Right renal cortex interstitium (tissue), 3 donors: ENCODE measurements at places on chromosomes 3 and 15. TPM values are rescaled to one million over a fixed set of nuclear protein-coding genes. Genes with fewer than 3 reads are reported as not detected.

The GOLGA8G gene
- polyA plus RNA-seq = not detected

The PGBD4 gene
- 2.3 TPM for polyA plus RNA-seq

The CTXND1 gene
- polyA plus RNA-seq = 13.4 TPM

The SNX33 gene
- polyA plus RNA-seq = 19.9 TPM

The PPP4R2 gene
- polyA plus RNA-seq = 105 TPM

The GOLGA6L26 gene
- polyA plus RNA-seq = not detected

The ILDR1 gene
- 8.1 TPM for polyA plus RNA-seq

The PLCD1 gene
- 20.2 TPM for polyA plus RNA-seq

The CD80 gene
- 0.23 TPM for polyA plus RNA-seq

The ZNF197 gene
- polyA plus RNA-seq = 31.8 TPM

The LRRC57 gene
- 23.8 TPM for polyA plus RNA-seq

The DTX3L gene
- polyA plus RNA-seq = 14.3 TPM

The SENP5 gene
- polyA plus RNA-seq = 17.0 TPM

The DUOXA2 gene
- not detected for polyA plus RNA-seq

The HIGD2B gene
- not detected for polyA plus RNA-seq

The FSD2 gene
- polyA plus RNA-seq = 0.21 TPM

The SUSD5 gene
- 5.6 TPM for polyA plus RNA-seq

The SMCO1 gene
- not detected for polyA plus RNA-seq

The GJD2 gene
- not detected for polyA plus RNA-seq

The TM4SF4 gene
- polyA plus RNA-seq = 2.5 TPM

The C3orf22 gene
- polyA plus RNA-seq = 0.10 TPM

The MTFMT gene
- 14.9 TPM for polyA plus RNA-seq

The COL8A1 gene
- polyA plus RNA-seq = 5.3 TPM

The HDAC11 gene
- polyA plus RNA-seq = 16.7 TPM

The HYAL1 gene
- 7.0 TPM for polyA plus RNA-seq

The CCDC39 gene
- 5.4 TPM for polyA plus RNA-seq

The LRRIQ4 gene
- polyA plus RNA-seq = 0.08 TPM

The CD200R1 gene
- polyA plus RNA-seq = 1.3 TPM

The KAT2B gene
- 23.2 TPM for polyA plus RNA-seq

The PLXNB1 gene
- 140 TPM for polyA plus RNA-seq

The CLDN16 gene
- 49.3 TPM for polyA plus RNA-seq

The IL17RD gene
- 45.2 TPM for polyA plus RNA-seq

The ZBTB47 gene
- polyA plus RNA-seq = 15.2 TPM

The RLBP1 gene
- not detected for polyA plus RNA-seq

The TGM5 gene
- polyA plus RNA-seq = not detected

The AGTR1 gene
- polyA plus RNA-seq = 28.0 TPM

The WDR49 gene
- 2.8 TPM for polyA plus RNA-seq

The INAFM2 gene
- polyA plus RNA-seq = 18.1 TPM

The COL6A5 gene
- polyA plus RNA-seq = 0.04 TPM

The MYH15 gene
- polyA plus RNA-seq = 0.28 TPM

The SERINC4 gene
- polyA plus RNA-seq = 0.23 TPM

The EOMES gene
- polyA plus RNA-seq = 0.15 TPM

The DNAJC13 gene
- polyA plus RNA-seq = 49.7 TPM
